ENCODE measurements at places on chromosomes 2 and 18.

DNA sequence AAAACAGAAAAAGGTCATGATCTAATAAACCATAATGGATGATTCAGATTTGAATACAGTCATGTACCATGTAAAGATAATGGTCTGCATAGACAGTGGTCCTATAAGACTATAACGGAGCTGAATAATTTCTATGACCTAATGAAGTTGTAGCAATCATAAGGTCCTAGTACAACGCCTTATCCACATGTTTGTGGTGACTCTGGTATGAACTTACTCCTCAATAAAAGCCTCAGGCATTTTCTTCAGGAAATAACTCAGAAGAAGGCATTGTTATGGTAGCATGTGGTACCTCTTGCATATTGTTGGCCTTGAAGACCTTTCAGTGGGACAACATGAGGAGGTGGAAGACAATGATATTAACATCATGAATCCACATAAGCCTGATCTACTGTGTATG is 883.3 kb downstream of the CNTNAP5 start:
- H3K4me1 ChIP-seq = no peaks in the 10 kb centered on the region
- no peak for DNase-seq
- H3K27ac ChIP-seq = no peak overlapping the region
- no peaks in the 10 kb centered on the region for H3K36me3 ChIP-seq

DNA sequence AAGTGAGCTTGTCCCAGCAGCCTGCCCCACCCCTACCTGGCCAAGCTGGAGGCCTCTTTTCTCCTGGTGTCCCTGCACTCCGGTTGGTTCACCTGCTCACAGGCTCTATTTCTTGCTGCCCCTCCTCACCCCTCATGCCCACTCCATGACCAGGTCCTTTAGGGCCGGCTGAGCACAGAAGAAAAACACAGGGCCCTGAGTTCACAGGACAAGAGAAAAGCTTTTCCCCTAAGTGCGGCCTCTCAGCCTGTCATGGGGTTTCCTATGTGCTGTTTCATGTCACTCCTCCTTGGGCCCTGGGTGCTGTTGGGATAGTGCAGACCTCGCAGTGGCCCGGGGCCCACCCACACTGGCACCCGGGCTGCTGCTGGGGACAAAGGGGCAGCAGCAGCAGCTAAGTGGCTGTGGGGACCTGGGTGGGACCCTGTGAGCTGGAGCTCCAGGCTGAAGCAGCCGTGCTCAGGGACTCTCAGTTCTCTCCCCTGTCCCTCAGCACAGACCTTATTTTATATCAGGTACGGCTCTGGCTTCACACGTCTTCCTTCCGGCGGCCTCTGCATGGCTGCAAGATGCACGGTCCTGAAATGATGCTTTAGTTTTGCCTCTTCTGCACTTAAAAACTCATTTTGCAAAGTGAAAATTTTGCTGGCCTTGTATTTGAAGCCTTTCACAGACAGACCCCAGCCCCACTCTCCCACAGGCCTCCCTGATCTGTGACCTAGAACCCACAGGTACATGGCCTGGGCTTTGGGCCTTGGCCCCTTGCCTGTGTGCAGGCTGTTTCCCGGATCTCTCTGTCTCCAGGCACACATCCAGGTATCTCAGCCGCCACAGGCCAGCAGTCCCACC is 71.8 kb downstream of the SH3RF3 start:
- H3K36me3 ChIP-seq = no peaks in the 10 kb centered on the region
- DNase-seq = no peak
- H3K4me3 ChIP-seq = no peak overlapping the region
- peaks cover 25% of the 10 kb centered on the region for H3K27me3 ChIP-seq

GRCh38 chr2:27174638-27175037 is 25.8 kb downstream of the TCF23 start:
- peaks cover 35% of the 10 kb centered on the region for H3K27me3 ChIP-seq
- no peak overlapping the region for H3K4me3 ChIP-seq
- no peak overlapping the region for H3K27ac ChIP-seq
- peaks cover 4% of the 10 kb centered on the region for H3K4me1 ChIP-seq
- DNase-seq = no peak
- H3K36me3 ChIP-seq = no peaks in the 10 kb centered on the region

GRCh38 chr2:85644909-85645308 is 23.1 kb downstream of the SFTPB start:
- H3K4me3 ChIP-seq = no peak overlapping the region
- H3K4me1 ChIP-seq = peaks cover 27% of the 10 kb centered on the region
- no peaks in the 10 kb centered on the region for H3K27me3 ChIP-seq
- H3K27ac ChIP-seq = no peak overlapping the region

- H3K27ac ChIP-seq = peak overlapping the region; percentile 69
- H3K36me3 ChIP-seq = peaks cover 17% of the 10 kb centered on the region
- H3K4me1 ChIP-seq = peaks cover 36% of the 10 kb centered on the region
- DNase-seq = no peak
- peaks cover 31% of the 10 kb centered on the region for H3K27me3 ChIP-seq
Measured at GRCh38 chr2:38074058-38074763, 1.7 kb downstream of the CYP1B1 start.

- DNase-seq = no peak
- peaks cover 3% of the 10 kb centered on the region for H3K36me3 ChIP-seq
- H3K4me1 ChIP-seq = peaks cover 71% of the 10 kb centered on the region
- no peak overlapping the region for H3K27ac ChIP-seq
- H3K27me3 ChIP-seq = peaks cover 12% of the 10 kb centered on the region
Measured at GRCh38 chr18:58536534-58537271, 92.2 kb downstream of the ALPK2 start.

DNA sequence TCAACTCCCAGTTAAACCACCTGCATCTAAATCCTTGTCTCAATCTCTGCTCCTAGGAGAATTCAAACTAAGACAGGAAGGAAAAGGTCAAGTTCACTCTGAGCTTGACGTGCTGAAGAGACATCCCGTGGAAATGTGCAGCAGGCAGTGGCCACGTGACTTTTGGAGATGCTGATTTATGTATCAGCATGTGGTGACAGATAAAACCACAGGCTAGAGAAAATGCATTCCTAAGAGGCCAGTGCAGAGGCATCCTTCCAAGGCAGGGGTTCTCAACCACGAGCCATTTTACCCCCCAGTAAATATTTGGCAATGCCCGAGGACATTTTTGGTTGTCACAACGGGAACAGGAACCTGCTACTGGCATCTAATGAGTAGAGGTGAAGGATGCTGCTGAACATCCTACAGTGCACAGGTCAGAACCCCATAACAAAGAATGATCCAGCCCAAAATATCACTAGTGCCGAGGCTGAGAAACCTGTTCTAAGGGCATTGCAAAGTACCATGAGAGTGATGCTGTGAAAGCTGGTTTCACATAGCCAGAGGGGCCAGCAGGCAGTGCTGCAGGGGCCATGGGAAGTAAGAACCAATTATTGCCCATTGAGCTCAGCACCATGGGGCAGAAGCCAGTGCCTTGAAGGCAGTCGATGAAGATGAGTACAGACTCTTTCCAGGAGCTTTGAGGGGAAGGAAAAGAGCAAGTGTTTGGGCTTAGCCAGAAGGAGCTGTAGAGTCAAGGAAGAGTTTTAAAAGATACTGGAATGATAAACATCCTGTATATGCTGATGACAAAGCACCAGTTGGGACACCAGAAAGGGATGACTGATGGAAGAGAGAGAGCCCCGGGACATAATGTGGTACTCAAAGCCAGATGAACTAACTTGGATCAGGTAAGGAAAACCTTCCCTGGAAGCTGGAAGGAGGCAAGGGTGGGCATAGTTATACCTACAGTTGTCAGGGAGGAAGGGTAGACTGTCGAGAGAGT is 174.6 kb downstream of the HAUS1 start:
- H3K36me3 ChIP-seq = peaks cover 2% of the 10 kb centered on the region
- no peak overlapping the region for H3K27ac ChIP-seq
- no peak for DNase-seq
- no peaks in the 10 kb centered on the region for H3K27me3 ChIP-seq

DNA sequence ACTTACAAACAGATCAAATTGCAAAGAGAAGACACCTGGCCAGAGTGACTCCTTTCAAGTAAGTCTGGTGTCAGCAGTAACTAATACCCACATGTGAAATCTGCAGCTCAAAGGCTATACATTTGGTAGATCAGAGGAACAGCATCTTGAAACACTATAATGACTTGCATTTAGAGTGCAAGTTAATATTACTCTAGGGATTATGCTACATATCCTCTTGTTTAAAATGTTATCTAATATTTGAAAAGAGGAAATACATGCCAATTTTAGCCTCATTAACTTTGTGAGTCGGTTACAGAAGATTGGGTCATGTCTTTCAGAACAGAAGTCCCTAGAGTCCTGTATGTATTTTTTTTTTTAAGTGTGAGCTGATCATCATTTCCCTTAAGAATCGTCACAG is 15.2 kb downstream of the LANCL1 start:
- H3K36me3 ChIP-seq = peaks cover 24% of the 10 kb centered on the region
- H3K27ac ChIP-seq = no peak overlapping the region
- peaks cover 4% of the 10 kb centered on the region for H3K4me1 ChIP-seq

GRCh38 chr2:22454826-22455485 is 930.0 kb upstream of the KLHL29 start:
- no peak overlapping the region for H3K4me3 ChIP-seq
- no peak overlapping the region for H3K27ac ChIP-seq
- DNase-seq = no peak
- no peaks in the 10 kb centered on the region for H3K36me3 ChIP-seq
- H3K4me1 ChIP-seq = no peaks in the 10 kb centered on the region

GRCh38 chr2:231161252-231161839 is 36.5 kb upstream of the HTR2B start:
- no peak for DNase-seq
- H3K36me3 ChIP-seq = peaks cover 32% of the 10 kb centered on the region
- no peak overlapping the region for H3K4me3 ChIP-seq
- peaks cover 15% of the 10 kb centered on the region for H3K4me1 ChIP-seq

DNA sequence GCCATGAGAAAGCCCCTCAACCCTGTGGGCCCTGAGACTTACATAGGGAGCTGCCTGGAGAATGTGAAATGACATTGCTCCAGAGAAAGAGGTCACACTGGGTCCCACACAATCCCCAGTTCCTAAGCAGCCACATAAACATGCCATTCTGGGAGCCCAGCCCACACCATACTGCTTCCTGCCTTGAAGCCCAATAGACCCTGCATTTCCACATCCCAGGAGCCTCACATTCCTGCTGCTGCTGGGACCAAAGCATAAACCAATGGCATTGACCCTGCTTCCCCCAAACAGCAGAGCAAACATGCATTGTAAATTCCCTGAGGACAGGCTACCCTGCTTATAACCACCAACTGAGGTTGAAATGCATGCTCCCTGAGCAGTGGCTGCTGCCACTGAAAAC is 1117.6 kb upstream of the SLC39A10 start:
- DNase-seq = no peak
- no peak overlapping the region for H3K27ac ChIP-seq
- H3K36me3 ChIP-seq = no peaks in the 10 kb centered on the region

DNA sequence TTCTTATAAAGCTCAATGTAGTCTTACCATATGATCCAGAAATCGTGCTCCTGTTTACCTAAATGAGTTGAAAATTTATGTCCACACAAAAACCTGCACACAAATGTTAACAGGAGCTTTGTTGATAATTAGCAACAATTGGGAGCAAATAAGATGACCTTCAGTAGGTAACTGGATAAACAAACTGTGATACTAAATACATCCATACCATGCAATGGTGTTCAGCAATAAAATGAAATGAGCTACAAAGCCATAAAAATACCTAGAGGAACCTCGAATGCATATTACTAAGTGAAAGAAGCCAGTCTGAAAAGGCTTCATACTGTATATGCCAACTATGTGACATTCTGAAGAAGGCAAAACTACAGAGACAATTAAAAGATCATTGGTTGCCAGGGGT is 185.6 kb upstream of the HNRNPA3 start:
- H3K4me3 ChIP-seq = no peak overlapping the region
- peaks cover 14% of the 10 kb centered on the region for H3K27me3 ChIP-seq
- no peaks in the 10 kb centered on the region for H3K36me3 ChIP-seq
- DNase-seq = no peak
- no peak overlapping the region for H3K27ac ChIP-seq
- no peaks in the 10 kb centered on the region for H3K4me1 ChIP-seq

Data from activated T-helper 1 cell treated with anti-CD3 and anti-CD28 coated beads, Interleukin-12 subunit alpha, Interleukin-12 subunit beta, Interleukin-2, Interleukin-4 antibody, amounts not matched to agents 30 ng/mL and 10 ng/mL and 1 ng/mL, durations not matched to agents 14 hours and 24 hours and 36 hours (primary cell).